ENCODE measurements at places on chromosomes 6 and 20.

GRCh38 chr6:16768477-16768830 is 7.2 kb upstream of the ATXN1 start:
- H3K27me3 ChIP-seq: no peaks in the 10 kb centered on the region
- H3K4me1 ChIP-seq: peaks cover 33% of the 10 kb centered on the region
- no peaks in the 10 kb centered on the region for H3K36me3 ChIP-seq
- no peak overlapping the region for H3K4me3 ChIP-seq
- H3K27ac ChIP-seq: peak overlapping the region; percentile 49

DNA sequence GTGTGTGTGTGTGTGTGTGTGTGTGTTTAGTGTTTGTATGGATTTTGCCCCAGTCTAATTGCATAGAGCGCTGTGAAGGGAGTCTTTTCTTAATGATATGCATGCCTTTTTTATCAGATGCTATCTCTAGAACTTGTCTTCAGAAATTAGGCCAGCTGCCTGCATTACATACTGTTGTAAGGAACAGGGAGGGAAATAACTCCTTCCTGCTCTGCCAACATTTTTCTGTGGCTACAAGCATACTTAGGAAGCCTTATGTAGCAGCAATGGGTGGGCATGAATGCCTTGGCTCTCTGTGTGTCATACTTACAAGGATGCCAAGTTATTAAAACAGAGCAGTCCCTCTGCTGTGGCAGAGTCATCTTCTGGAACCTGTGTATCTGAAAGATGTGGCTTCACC is 8.0 kb upstream of the COL21A1 start:
- H3K27ac ChIP-seq: peak overlapping the region; percentile 59
- peaks cover 33% of the 10 kb centered on the region for H3K4me1 ChIP-seq
- no peak for DNase-seq
- H3K36me3 ChIP-seq: no peaks in the 10 kb centered on the region
- H3K4me3 ChIP-seq: no peak overlapping the region
- H3K27me3 ChIP-seq: no peaks in the 10 kb centered on the region

GRCh38 chr6:78465059-78465634 is 402.2 kb upstream of the IRAK1BP1 start:
- no peak overlapping the region for H3K27ac ChIP-seq
- no peak for DNase-seq
- no peak overlapping the region for H3K4me3 ChIP-seq
- no peaks in the 10 kb centered on the region for H3K36me3 ChIP-seq

GRCh38 chr6:5274231-5274630 is 12.9 kb downstream of the FARS2 start:
- H3K36me3 ChIP-seq: no peaks in the 10 kb centered on the region
- no peak overlapping the region for H3K4me3 ChIP-seq
- H3K4me1 ChIP-seq: no peaks in the 10 kb centered on the region
- DNase-seq: no peak
- no peak overlapping the region for H3K27ac ChIP-seq
- H3K27me3 ChIP-seq: no peaks in the 10 kb centered on the region

GRCh38 chr6:73943411-73943810 is 247.4 kb downstream of the CD109 start:
- H3K4me1 ChIP-seq: no peaks in the 10 kb centered on the region
- H3K36me3 ChIP-seq: no peaks in the 10 kb centered on the region
- no peak overlapping the region for H3K4me3 ChIP-seq

DNA sequence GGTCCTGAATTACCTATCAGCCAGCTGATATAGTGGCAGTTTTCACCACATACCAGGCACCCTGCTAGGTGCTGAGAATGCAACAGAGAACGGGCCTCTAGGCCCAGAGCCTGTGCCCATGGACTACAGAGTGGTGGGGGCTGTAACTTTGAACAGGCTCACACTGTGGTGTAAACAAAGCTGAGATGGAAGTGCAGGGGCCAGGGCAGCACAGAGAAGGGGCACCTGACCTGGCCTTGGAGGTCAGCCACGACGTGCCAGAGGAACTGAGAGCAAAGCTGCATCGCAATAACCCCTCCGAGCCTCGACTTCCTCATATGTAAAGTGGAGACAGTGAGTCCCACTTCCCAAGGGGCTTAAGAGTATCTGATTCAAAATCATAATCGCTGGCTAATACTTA is 105.8 kb downstream of the MAFB start:
- DNase-seq: no peak
- no peak overlapping the region for H3K27ac ChIP-seq
- H3K36me3 ChIP-seq: no peaks in the 10 kb centered on the region
- H3K27me3 ChIP-seq: no peaks in the 10 kb centered on the region
- no peak overlapping the region for H3K4me3 ChIP-seq

DNA sequence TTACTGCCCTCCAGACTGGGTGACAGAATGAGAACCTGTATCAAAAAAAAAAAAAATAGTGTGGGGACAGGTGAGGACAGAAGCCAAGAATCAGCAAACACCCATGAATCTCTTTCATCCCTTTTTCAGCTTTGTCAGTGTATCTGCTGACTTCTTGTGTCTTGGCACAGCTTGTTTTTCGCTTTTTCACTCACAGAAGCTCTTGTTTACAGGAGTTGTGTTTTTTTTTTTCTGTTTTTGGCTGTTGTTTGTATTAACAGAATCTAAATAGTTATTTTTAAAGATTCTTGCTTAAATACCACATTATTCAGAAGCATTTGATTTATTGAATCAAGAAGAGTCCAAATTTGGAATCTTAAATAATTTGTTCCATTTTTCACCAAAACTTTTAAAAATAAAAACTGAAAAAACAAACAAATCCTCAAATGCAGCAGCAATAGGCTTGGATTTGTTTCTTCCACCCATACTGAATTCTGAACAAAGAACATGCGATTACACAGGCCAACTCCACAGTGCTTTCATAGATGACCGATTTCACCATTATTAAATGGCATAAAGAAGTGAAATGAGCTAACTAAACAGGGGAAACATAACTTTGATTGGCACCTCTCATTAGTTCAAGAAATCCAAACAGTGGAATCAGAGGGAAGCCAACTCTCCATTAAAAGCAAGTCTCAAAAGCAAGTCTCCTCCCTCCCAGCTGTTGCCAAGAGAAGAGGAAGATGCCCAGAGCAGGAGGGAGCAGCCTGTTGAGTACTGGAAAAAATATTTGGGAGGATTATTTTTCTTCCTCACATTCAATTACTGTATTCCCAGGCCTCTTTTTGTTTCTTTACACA is 27.2 kb upstream of the GPR63 start:
- no peaks in the 10 kb centered on the region for H3K27me3 ChIP-seq
- H3K4me3 ChIP-seq: no peak overlapping the region
- H3K36me3 ChIP-seq: no peaks in the 10 kb centered on the region
- H3K4me1 ChIP-seq: no peaks in the 10 kb centered on the region
- DNase-seq: no peak

DNA sequence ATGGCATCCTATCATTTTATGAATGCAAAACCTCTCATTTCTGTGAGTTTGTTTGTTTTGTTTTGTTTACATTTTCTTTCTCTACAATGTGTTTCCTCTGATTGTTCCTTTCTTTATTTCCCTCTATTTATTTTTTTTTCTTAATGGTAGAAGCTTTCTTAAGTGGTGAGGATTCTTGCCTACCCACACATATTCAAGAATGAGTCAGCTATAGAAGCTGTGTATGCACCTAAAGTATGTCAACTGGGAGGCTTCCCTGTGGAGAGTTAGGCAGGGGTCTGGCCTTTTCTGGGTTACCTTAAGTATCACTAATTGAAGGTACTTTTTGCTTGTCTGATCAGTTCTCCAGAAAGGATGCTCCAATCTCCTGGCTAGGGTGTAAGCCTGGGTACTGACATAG is 354.0 kb downstream of the ESR1 start:
- no peaks in the 10 kb centered on the region for H3K27me3 ChIP-seq
- peaks cover 31% of the 10 kb centered on the region for H3K36me3 ChIP-seq
- no peak for DNase-seq
- H3K4me1 ChIP-seq: no peaks in the 10 kb centered on the region
- no peak overlapping the region for H3K27ac ChIP-seq
- H3K4me3 ChIP-seq: no peak overlapping the region

GRCh38 chr20:49747707-49748524 is 34.2 kb upstream of the B4GALT5 start:
- H3K27me3 ChIP-seq: no peaks in the 10 kb centered on the region
- H3K27ac ChIP-seq: peak overlapping the region; percentile 49
- H3K4me3 ChIP-seq: no peak overlapping the region
- H3K4me1 ChIP-seq: peaks cover 3% of the 10 kb centered on the region
- no peaks in the 10 kb centered on the region for H3K36me3 ChIP-seq

All from ascending aorta (tissue), 2 donors.